ENCODE measurements at places on chromosomes 16 and 17. TPM values are rescaled to one million over a fixed set of nuclear protein-coding genes. Genes with fewer than 3 reads are reported as not detected.

EFCAB5 gene
- not detected for total RNA-seq

SYNGR3 gene
- 0.94 TPM for total RNA-seq

SYNGR2 gene
- total RNA-seq: 11.0 TPM

AKAP1 gene
- 11.5 TPM for total RNA-seq

SULT1A1 gene
- total RNA-seq: 5.0 TPM

MYL11 gene
- total RNA-seq: not detected

GNGT2 gene
- total RNA-seq: not detected

NT5M gene
- 0.83 TPM for total RNA-seq

TBX21 gene
- total RNA-seq: not detected

WNT9B gene
- not detected for total RNA-seq

KRTAP1-5 gene
- not detected for total RNA-seq

TAT gene
- total RNA-seq: not detected

PYY gene
- not detected for total RNA-seq

SRCIN1 gene
- total RNA-seq: under 0.01 TPM

ZNF287 gene
- 2.2 TPM for total RNA-seq

MAPT gene
- total RNA-seq: 0.15 TPM

KRTAP2-3 gene
- not detected for total RNA-seq

CNTD1 gene
- total RNA-seq: not detected

FASN gene
- 38.4 TPM for total RNA-seq

ASPSCR1 gene
- total RNA-seq: 18.5 TPM

KCNH4 gene
- 0.12 TPM for total RNA-seq

Data from smooth muscle cell of the coronary artery (primary cell).